Jurkat, Clone E6-1 (cell line): ENCODE measurements at places on chromosomes 2 and 18.

- no peak for DNase-seq
Observed at GRCh38 chr2:74390606-74391005, 10.5 kb upstream of the DCTN1 start.

DNA sequence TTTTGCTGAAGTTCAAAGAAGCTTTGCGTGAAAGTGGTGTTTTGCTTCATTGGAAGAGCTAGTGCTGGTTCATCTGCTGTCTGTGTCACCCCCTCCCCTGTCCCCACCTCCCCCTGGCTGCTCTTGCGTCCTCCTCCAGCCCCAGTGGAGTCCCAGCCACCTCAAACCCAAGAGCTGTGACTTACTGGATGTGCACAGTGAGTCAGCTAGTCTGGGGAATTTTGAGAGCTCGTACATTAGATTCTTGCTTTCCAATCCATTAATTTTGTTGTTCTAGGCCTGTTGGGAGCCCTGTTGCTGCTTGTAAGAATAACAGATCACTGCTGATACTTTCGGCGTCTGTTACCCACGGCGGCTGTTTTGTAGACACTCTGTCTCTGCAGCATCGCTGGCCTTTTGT lies 412.1 kb downstream of the TSN start:
- no peak for DNase-seq

DNA sequence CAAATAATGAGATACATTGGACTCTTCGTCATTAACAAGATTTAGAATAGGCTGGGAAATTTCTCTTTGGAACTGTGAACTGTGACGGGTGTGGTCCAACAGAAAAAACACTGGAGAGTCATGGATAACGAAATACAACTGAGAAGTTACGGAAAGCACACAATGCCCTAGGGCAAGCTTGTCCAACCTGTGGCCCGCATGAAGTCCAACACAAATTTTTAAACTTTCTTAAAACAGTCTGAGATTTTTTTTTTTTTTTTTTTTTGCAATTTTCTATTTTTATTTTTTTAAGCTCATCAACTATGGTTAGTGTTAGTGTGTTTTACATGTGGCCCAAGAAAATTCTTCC lies 27.7 kb downstream of the CDC42EP3 start:
- DNase-seq = no peak

DNA sequence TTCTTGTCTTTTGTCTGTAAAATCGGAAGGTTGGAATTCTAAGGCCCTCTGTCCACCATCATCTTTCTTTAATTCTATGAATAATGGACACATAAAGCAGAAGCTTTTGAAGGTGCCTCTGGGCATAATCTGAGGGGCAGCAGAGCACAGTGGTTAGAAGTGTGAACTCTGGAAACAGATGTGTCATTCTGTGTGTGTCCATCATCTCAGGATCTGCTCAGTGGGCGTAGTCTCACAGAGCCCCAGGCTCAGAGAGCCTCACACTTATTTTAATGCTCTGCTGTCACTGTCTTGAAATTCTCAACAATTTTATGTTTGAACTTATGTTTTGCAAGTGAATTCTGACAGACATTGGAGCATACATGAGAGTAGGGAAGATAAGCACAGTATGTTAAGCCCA lies 31.0 kb upstream of the CCDC93 start:
- DNase-seq = no peak

GRCh38 chr18:2572892-2573291 lies 1.5 kb downstream of the NDC80 start:
- no peak for DNase-seq

- DNase-seq = no peak
Observed at GRCh38 chr2:182064019-182064778, 78.5 kb downstream of the PPP1R1C start.
